ENCODE measurements at places on chromosomes 1 and 21. TPM values are rescaled to one million over a fixed set of nuclear protein-coding genes. Genes with fewer than 3 reads are reported as not detected.

GRCh38 chr1:12335815-12336214 lies 106.0 kb downstream of the VPS13D start:
- peaks cover 13% of the 10 kb centered on the region for H3K36me3 ChIP-seq
- no peak overlapping the region for H3K4me3 ChIP-seq
- DNase-seq, result no peak

Gene KLHDC7A
- 5.6 TPM for total RNA-seq

Gene KRTAP24-1
- not detected for total RNA-seq

Gene CCDC17
- total RNA-seq, result 11.7 TPM

DNA sequence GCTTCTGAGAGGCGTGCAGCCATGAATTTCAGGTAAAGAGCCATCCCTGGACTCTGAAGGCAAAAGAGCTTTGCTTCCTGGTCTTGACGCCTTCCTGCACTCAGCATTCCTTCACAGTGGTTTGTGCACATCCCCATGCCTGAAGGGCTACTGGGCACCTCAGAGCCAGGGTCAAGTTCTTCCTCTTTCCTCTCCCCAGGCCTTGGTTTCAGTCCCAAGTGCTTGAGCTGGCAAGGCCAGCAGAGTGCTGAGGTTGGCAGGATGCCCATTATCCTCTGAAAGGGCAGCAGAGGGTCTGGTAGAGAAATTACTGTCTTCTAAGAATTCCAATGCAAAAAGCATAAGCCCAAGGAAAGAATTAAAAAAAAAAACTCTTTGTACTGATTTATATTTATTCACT lies 1064.9 kb downstream of the TTLL7 start:
- H3K27me3 ChIP-seq, result no peaks in the 10 kb centered on the region
- no peak for DNase-seq
- no peak overlapping the region for H3K4me3 ChIP-seq
- no peaks in the 10 kb centered on the region for H3K36me3 ChIP-seq

DNA sequence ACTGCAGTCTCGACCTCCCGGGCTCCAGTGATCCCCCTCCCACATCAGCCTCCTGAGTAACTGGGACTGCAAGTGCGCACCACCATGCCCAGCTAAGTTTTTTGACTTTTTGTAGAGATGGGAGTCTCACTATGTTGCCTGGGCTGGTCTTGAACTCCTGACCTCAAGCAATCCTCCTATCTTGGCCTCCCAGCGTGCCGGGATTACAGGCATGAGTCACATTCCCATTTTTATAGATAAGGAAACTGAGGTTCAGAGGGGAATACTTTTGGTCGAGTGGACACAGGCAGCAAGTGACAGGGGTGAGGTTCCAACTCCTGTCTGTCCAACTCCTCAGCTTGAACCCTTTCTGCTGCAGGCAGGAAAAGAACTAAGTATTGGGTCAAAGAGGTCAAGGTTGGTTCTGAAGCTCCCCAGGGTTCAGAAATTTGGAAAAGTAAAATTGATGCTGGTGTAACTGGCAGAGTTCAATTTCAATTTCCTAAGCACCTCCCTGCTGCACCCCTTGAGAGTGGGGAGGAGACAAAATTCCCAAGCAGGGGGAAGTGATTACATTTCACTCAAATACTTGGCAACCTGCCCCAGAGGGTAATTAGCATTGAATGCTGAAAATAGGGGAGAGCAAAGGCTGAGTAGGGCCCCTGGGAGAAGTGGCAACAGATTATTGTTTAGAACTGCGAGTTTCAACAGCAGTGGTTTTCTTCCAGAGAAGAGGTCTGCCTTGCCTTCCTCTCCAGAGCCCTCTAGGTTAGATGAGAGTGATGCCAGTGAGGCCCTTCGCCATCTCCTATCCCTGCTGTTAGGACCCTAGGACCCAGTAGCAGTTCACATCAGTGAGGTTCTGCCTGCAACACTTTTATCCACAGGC lies 17.5 kb upstream of the ALPL start:
- H3K27ac ChIP-seq, result no peak overlapping the region
- no peaks in the 10 kb centered on the region for H3K27me3 ChIP-seq
- H3K4me3 ChIP-seq, result no peak overlapping the region
- peaks cover 10% of the 10 kb centered on the region for H3K4me1 ChIP-seq

DNA sequence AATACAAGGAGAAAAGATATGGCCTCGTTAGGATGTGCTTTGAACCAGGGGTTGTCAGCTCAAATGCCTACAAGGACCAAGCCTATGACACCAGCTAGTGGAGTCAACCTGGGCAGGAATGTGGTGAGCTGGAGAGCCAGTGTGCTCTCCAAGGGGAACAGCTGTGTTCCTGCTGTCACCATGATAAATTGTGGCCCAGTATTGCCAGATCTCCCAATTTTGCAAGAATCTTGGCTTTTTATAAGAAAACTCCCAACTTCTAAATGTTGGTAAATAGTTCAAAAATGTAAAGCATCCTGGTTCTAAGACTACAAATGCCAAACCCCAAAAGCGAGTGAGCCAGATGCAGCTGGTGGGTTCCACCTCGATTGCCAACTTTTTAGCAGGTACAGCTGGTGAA lies 391.1 kb downstream of the PLPP3 start:
- no peaks in the 10 kb centered on the region for H3K36me3 ChIP-seq
- no peak overlapping the region for H3K27ac ChIP-seq
- no peak for DNase-seq
- no peaks in the 10 kb centered on the region for H3K4me1 ChIP-seq
- no peaks in the 10 kb centered on the region for H3K27me3 ChIP-seq
